Endothelial cell (in vitro differentiated cells): ENCODE measurements at places on chromosomes 6 and 20. TPM values are rescaled to one million over a fixed set of nuclear protein-coding genes. Genes with fewer than 3 reads are reported as not detected.
A peak's percentile ranks its signal among the peaks of the same experiment; 100 is the strongest.

Gene OGFRL1
- total RNA-seq, result 6.0 TPM

Gene GPANK1
- total RNA-seq, result 8.9 TPM

DNA sequence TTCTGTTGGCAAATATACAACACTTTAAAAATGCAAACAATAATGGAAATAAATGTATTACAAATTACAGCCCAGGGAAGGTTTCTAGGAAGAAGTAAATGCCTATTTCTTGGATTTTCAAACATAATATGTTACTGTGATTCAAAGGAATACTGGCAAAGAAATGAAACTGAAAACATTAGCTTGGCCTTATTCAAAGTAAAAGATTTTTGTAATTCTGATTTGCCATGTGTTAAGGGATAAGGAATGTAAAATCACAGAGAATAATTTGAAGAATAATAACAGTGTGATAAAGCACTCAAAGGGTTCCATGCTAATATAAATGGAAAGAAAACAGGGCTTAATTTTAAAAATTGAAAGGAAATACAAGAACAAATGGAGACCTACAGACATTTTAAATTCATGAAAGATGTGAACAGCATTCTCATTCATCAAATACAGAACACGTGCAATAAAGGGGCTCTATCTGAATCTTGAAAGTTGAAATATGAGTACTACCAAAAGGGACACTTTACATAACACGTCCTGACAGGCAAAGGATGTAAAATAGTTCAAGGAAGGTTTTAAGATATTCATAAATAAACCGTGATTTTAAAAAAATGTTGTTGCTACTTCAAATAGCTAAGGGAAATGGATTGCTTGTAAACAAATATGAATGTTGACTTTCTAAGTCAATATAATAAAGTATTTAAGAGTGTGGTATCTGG lies 138.1 kb downstream of the RFPL4B start:
- DNase-seq, result no peak

GRCh38 chr20:43124241-43124640 lies 65.5 kb downstream of the PTPRT start:
- DNase-seq, result no peak

GRCh38 chr20:44137266-44137801 lies 49.7 kb downstream of the JPH2 start:
- no peak for DNase-seq

- DNase-seq, result no peak
Observed at GRCh38 chr6:51843456-51844056, 243.9 kb downstream of the PKHD1 start.

DNA sequence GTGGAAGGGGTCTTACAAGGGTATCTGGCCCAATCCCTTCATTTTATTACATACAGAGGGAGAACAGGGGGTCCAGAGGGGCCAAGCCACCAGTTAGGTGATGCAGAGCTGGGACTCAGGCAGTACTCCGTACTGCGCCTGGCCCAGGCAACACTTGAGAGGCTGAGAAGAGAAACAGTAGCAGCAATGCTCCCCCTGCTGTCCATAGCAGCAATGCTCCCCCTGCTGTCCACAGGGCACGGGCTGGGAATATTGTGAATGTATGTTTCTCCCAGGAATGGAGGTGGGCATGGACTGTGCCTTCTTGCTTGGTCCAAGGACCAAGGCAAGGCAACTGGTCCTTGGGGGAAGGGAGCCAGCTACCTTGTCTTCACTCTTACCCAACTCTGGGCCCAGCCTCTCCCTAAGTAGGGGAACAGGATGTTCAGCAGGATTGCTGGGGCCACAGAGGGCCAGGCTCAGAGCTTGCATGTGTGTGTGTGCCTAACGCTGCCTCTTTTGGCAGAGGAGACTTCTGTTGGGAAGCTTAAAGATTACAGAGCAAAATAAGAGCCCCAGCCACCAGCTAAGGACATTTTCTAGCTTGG lies 14.8 kb upstream of the FAM83C start:
- DNase-seq, result peak; percentile 74

DNA sequence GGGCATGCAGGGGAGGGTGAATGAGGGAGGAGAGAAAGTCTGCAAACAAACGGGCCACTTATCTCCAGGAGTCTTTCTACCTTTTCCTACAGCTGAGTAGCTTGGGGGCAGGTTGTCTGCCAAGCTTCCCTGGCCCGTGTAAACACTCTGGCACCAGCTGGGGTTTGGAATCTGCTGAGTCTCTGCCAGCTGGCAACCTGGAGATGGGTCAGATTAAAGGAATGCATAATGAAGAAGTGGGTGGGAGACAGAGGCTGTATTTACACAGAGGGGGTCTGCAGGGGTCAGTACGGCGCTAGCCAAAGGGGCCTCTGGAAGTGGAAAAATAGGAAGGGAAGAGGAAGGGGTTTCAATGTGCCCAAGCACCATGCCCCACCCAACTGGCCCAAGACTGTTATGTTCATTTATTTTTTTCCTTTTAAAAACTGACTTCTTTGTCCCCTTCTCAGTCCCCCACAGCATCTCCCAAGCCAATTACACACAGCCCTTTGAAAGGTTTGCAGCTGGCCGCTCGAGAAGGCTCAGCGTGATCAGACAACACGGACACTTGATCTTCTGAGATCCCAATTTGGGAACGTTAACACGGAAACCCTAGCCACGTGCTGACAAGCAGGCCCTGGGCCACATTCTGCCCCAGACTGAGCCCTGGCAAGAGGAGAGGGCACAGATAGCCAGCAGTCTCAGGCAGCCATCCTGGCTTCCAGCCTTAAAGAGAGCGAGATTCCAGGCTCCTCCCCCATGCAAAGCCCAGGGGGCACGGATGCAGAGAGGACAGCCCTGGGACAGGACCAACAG lies 25.2 kb downstream of the TRAM2 start:
- no peak for DNase-seq

DNA sequence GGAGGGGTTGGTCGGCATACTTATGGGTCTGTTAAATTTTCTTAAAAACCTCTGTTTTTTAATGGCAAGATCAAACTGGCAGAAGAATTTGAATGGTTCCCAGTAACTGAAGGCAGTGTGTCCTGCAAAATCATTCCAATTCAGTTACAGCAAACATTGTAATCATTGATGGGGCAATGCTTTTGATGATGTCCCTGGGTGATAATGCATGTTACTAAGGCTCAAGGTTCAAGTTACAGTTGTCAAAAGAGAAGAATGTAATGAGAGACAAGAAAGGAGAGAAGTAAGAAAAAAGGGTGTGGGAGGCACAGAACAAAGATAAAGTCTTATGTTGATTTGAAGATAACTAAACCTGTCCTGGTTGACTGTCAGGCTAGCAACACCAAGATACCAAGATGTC lies 54.9 kb downstream of the CEP162 start:
- no peak for DNase-seq

DNA sequence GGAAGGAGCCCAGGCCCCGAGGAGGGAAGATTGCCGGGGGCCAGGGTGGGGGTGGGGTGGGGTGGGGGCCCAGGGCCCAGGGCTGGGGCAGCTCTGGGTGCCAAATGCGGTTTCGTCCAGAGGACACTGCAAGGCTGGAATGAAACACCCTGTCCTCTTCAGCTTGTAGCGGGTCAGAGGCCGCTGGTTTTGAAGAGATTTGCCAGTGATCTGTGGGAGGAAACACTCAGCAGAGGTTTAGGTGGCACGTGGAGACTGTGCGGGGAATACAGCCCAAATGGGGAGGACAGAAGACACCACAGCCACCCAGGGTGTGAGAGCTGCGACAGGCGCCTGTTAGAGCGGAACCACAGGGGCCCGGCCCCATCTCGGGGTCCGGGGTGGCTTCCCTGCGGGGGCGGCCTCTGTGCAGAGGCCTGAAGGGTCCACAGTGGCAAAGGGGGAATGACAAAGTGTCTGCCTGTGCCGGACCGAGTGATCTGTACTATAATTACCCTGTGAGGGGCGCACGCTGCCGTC lies 29.2 kb downstream of the FRMD1 start:
- DNase-seq, result no peak

DNA sequence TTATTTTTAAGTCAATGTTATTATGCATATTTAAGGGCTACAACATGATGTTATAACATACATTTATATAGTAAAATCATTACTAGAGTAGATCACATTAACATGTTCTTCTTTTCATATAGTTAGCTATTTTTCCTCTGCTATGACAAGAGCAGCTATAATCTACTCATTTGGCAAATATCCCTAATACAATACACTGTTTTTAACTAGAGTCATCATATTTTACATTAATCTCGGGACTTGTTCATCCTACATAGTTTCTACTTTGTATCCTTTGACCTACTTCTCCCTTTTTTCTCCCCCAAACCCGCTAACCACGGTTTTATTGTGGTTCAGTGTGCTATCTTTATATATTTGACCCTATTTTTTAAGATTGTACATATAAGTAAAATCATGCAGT lies 249.0 kb downstream of the EPM2A start:
- DNase-seq, result no peak

GRCh38 chr20:54549658-54550326 lies 74.4 kb downstream of the DOK5 start:
- DNase-seq, result no peak

DNA sequence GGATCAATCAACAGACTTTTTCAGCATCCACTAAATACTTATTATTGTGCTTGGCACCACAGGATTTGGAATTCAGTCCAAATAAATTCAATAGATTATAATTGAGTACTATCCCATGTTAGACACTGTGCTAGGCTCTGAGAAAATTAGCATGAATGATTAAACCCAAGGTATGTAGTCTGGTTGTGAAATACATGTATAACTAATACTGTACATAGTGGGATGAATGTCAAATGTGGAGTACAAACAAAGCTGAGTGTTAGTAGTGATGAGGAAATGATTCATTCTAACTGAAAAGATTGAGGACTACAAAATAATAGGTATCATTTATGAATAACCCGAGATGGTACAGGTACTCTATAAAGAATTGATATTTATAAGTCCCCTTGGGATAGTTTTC lies 111.9 kb upstream of the FLRT3 start:
- DNase-seq, result no peak

- no peak for DNase-seq
Observed at GRCh38 chr20:1389703-1390580, 2.9 kb downstream of the FKBP1A start.

DNA sequence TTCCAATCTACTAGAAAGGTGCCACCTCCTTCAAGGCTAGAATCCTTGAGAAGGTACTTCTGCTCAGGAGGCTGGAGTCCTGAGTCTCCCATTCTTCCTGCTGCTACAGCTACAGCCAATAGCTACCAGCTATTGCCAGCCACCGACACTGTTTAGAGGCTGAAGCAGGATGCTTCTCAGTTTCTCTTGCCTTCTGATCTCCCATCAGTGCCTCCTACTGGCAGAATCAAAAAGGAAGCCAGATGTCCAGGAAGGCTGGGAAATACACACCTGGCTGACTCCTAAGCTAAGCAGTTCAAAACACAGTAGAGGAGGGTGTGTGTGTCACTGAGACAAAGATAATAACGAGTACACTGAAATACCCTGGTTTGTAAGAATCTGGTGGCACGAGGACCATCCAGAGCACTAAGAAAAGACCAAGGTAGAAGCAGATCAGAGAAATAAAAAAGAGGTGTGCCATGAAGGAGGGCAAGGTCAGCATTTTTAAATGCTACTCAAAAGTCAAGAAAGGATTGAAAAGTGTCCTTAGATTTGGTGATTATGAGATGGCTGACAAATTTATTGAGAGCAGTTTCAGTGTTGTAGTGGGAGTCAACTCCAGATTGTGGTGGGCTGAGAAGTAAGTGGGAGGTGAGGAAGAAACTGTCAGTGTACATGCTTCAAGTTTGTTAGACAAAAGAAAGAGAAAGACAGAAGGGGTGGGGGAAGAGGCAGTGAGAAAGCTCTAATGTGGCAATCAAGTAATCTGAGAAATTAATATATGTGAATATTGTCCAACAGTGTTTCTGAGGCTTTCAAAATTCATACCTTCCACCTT lies 2.3 kb upstream of the HLA-DMA start:
- DNase-seq, result peak; percentile 30

DNA sequence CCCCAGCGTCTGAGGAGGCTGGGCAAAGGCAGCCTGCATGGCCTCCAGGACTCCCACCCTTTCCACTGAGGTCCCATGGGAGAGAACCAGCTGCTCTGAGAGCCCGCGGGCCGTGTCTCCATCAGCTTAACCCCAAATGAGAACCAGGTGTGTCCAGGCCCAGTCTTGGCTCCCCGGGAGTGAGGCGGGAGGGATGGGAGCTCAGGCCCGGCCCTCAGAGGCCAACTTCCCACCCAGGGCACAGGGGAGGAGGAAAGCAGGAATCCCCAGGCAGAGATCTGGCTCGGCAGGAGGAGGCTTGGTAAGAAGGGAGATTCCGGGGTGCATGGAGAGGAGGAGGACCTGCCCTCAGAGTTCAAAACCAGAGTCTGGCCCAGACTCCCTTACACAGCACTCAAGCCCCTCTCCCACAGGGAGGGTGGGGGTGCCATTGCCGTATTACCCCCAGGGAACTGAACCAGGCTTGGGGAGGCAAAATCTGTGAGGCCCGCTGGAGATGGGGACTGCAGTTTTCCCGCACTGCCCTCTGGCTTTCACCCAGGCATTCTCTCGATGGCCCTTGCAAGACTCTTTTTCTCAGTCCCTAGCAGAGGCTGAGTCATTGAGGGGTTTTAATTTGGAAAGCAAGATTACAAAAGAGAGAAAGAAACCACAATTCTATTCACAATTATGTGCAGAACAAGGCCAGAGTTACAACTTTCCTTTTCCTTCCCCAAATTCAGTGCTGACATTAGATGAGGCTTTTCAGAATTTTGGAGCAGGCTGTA lies 17.1 kb downstream of the FOXF2 start:
- no peak for DNase-seq

DNA sequence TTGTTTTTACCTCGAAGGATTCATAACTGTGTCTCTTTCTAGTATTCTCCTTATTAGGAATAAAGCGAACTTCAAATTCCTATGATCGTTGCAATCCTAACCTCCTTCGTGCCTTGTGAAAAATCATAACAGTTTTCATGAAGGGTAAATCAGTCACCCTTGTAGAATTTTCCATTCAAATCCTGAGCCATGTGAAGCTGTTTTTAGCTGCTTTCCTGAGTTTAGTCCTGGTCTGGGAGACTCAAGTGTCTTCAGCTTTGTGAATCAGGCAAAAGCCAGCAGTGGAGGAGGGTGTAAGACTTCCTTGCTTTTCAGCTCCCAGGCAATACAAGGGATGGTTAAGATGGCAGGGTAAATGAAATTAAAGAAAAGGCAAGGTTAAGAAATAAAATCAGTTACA lies 24.3 kb downstream of the GCNT2 start:
- DNase-seq, result no peak

DNA sequence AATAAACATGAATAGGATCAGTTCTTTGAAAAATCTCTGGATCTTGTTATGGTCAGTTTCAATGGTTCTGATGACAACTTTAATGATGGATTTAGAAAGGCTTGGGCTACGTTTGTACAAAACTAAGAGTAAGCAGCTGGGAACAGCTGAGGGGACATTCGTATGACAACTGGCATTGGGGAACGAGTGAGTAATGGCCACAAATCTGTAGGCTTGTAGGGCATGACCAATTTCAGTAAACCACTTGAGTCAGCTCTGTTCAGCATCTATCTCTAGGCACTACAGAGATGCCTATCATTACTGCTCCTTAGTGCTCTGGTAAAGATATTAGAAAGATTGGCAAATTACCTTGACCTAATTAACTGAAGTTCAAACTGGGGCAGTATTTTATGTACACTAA lies 1375.6 kb downstream of the EPHA7 start:
- no peak for DNase-seq

DNA sequence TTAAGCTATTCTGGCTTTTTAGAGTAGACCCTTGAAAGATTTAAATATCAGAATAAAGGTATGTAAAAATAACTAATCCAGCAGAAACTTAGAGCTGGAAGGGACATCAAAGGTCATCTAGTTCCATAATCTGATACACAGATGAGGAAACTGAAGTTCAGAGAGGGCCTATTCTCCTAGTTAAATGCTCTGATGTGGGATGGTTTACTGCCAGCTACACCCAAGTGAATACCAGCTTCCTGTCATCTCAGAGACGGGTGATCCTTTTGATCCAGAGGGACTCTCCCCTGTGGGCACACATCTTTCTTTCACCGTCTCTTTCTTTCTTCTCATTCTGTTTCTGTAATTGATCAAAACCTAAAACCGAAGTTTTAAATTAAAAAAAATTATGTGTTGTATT lies 94.1 kb downstream of the MAN1A1 start:
- no peak for DNase-seq
